ENCODE measurements at places on chromosomes 3 and 15.

DNA sequence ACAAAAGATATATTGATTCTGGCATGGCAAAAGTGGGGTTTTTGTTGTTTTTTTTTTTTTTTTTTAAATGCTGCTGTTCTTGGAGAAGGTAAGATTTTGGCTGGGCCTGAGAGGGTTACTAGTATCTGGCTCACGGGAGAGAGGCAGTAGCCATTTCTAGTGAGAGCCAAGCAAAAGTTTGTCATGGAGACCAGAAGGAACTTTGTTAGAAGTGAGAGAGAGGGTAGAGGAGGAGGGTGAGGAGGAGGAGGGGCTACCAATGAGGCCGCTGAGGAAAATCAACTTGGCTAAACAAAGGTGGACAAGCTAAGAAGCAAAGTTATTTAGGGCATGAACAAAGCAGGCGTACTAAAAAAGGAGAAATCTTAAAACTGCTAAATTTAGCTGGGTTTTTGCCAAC is 48.9 kb upstream of the STRIT1 start:
- H3K4me1 ChIP-seq, result no peaks in the 10 kb centered on the region
- DNase-seq, result no peak
- H3K27ac ChIP-seq, result no peak overlapping the region
- H3K27me3 ChIP-seq, result no peaks in the 10 kb centered on the region

GRCh38 chr3:47381317-47382157 is 716 bp downstream of the PTPN23 start:
- H3K27ac ChIP-seq, result peak overlapping the region; percentile 98
- peak; percentile 92 for DNase-seq
- H3K4me3 ChIP-seq, result peak overlapping the region; percentile 69
- peaks cover 35% of the 10 kb centered on the region for H3K4me1 ChIP-seq
- no peaks in the 10 kb centered on the region for H3K27me3 ChIP-seq

DNA sequence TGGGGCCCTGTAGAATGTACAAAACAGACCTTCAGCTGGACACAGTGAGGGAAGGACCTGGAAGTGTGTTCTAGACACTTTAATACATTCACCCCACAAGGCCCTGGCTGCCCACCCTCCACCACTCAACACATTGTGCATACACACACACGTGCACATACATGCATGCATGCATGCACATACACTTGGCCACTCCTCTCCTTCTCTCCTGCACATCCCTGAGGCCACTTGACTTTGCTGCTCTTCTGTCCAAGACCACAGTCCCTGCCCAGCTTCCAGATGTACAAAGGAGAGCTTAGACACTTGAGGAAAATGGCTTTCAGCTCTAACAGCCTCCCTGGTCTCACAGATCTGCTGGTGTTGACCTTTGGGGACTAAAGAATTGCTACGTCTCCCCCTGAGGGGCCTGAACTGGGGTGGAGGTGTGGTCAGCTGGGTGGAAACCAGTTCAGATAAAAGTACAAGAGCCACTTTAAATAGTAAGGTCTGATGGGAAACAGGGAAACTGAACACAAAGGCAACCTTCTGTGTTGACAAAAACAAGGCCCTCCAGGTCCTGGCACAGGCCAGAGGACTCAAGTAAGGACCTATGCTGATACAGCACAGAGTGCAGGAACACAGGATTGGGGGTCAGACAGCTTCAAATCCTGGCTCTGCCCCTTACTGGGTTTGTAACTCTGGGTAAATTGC is 24.8 kb upstream of the NOX5 start:
- no peak for DNase-seq
- H3K27ac ChIP-seq, result no peak overlapping the region
- no peaks in the 10 kb centered on the region for H3K36me3 ChIP-seq
- H3K27me3 ChIP-seq, result no peaks in the 10 kb centered on the region

GRCh38 chr15:74573987-74574386 is 33.0 kb downstream of the ARID3B start:
- no peak overlapping the region for H3K27ac ChIP-seq
- H3K4me3 ChIP-seq, result no peak overlapping the region
- no peak for DNase-seq

GRCh38 chr3:156948402-156949210 is 122.5 kb downstream of the LEKR1 start:
- no peak overlapping the region for H3K4me3 ChIP-seq
- DNase-seq, result no peak
- H3K4me1 ChIP-seq, result no peaks in the 10 kb centered on the region

DNA sequence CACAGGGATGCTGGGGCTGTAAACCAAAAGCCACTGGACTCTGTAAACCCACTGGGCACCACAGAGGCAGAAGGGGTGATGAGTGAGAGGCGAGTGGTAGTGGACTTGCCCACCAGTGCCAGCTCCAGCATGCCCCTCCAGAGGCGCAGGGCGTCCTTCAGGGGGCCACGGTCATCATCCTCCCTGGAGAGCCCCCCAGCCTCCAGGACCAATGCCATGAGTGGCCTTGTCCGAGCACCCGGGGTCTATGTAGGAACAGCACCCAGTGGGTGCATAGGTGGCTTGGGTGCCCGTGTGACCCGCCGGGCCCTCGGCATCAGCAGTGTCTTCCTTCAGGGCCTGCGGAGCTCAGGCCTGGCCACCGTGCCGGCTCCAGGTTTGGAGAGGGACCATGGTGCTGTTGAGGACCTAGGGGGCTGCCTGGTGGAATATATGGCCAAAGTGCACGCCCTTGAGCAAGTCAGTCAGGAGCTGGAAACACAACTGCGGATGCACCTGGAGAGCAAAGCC is at the start of gene BFSP2:
Gene BFSP2, plus strand, starts transcription at position 51 of the 510 bp plus-strand sequence. Its CDS starts 28 bp downstream, at position 79.
- no peak for DNase-seq
- no peaks in the 10 kb centered on the region for H3K27me3 ChIP-seq
- no peaks in the 10 kb centered on the region for H3K36me3 ChIP-seq

DNA sequence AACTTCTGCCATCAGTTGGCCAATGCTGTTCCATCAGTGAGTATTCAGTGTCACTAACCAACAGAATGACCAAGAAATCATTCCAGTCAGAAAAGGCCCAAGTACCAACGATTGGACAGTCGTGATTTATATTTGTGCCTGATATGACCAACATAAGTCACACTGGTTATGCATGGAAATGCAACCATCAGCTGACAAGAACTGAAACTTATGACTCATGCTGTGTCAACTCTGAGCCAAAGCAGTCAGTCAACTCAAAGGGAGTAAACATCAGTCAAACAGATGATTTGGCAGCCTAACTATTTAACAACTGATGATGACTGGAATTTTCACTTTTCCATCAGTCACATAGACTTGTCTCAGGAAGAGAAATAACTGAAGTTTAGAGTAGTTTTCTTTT is 142.4 kb downstream of the ANXA2 start:
- no peaks in the 10 kb centered on the region for H3K36me3 ChIP-seq
- H3K27ac ChIP-seq, result no peak overlapping the region
- peak; percentile 10 for DNase-seq
- no peak overlapping the region for H3K4me3 ChIP-seq

GRCh38 chr15:88282614-88283013 is 26.1 kb upstream of the NTRK3 start:
- no peaks in the 10 kb centered on the region for H3K4me1 ChIP-seq
- H3K27me3 ChIP-seq, result peaks cover 80% of the 10 kb centered on the region
- H3K4me3 ChIP-seq, result no peak overlapping the region
- no peak overlapping the region for H3K27ac ChIP-seq

DNA sequence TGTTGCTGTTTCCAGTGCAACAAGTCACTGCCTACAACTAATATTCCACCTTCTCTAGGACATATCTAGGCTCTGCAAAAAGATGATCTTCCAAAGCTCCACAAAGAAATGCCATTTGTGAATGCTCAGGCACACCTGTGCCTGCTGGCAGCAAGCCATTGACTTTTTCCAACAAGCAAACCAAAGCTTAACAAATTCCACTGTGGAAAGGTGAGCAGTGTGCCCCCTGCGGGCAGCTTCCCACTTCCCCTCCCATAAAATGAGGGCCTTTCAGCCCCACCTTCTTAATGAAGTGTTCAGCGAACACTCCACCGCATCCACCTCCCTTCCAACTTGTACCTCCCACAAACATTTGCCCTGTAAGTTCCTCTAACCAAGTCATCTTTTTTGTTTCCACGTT is 157.5 kb upstream of the SLC24A5 start:
- no peaks in the 10 kb centered on the region for H3K27me3 ChIP-seq
- H3K27ac ChIP-seq, result no peak overlapping the region
- no peak for DNase-seq
- H3K36me3 ChIP-seq, result no peaks in the 10 kb centered on the region
- H3K4me3 ChIP-seq, result no peak overlapping the region

DNA sequence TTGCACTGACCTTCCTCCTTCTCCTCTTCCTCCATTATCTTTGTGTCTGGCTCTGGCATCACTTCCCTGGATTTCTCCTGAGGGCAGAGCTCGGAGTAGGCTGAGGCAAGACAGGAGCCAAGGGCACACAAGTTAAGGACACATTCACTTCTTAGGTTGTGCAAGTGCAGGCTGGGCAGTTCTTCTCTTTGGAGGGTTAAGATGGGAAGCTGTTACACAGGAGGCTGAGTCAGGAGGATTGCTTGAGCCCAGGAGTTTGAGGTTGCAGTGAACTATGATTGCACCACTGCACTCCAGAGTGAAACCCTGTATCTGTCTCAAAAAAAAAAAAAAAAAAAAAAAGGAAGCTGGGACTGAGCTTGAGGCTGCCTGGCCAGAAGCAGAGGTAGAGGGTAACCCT is 176.2 kb upstream of the ANKRD28 start:
- no peaks in the 10 kb centered on the region for H3K27me3 ChIP-seq
- H3K4me1 ChIP-seq, result peaks cover 5% of the 10 kb centered on the region
- no peak overlapping the region for H3K27ac ChIP-seq
- H3K36me3 ChIP-seq, result no peaks in the 10 kb centered on the region
- H3K4me3 ChIP-seq, result no peak overlapping the region

DNA sequence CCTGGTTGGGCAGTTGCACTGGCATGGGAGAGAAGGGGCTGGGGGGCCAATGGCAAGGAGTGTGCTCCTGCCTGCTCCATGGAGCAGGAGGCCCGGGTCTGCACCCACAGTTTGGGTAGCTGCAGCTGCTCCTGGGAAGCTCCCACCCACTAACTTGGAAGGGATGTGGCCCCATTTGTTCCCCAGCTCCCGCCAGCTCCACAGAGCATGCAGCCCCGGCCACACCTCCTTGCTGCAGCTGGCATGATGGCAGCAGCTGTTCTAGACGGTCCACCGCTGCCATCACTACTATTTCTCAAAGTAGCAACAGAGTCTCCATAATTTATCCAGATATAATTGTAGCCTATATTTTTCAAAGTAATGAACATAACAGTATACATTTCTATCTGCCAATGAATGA is 65.8 kb downstream of the PIK3CB start:
- H3K27me3 ChIP-seq, result no peaks in the 10 kb centered on the region
- H3K4me1 ChIP-seq, result no peaks in the 10 kb centered on the region
- no peak for DNase-seq
- peaks cover 23% of the 10 kb centered on the region for H3K36me3 ChIP-seq

- H3K27ac ChIP-seq, result no peak overlapping the region
- peaks cover 26% of the 10 kb centered on the region for H3K4me1 ChIP-seq
- DNase-seq, result no peak
- H3K27me3 ChIP-seq, result no peaks in the 10 kb centered on the region
- H3K36me3 ChIP-seq, result peaks cover 3% of the 10 kb centered on the region
Measured at GRCh38 chr15:22963641-22964040, 16.5 kb downstream of the CYFIP1 start.

DNA sequence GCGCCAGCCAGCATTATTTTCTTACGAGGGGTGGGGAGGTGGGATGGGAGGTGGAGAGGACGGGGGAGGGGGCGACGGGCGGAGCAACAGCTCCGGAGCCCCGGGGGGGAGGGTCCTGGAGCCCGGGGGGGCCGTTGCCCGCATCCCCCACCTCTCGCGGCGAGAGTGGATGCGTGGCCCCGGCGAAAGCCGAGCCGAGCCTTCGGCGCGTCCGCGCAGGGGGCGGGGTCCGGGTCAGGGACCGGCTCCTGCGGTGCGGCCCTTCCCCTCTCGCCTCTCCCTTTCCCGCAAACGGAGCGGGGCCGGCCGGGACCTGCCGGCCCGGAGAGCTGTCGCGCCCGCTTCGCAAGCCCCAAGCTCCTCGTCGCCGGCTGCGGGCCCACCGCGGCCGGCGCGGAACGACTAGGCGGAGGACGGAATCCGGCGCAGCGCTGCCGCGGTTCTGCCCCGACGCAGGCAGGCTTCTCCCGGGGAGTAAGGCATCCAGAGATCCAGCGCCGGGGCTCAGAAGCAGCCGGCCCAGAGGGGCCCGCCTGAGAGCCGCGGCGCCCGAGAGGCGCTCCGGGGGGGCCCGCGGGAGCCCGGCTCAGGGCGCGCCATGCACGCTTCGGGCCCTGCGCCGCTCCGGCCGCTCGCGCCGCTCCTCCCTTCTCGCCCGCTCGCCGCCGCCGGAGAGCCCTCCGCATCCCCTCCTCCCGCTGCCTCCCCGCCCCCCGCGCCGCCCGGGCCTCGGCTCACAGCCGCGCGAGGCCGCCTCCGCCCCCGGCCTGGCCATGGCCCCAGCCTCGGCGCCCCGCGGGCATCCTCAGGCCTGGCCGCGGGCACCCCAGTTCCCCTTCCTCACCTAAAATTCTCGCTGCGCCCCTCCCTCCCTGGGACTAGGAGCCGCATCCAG is 459 bp upstream of the ADCY5 start:
- no peak overlapping the region for H3K27ac ChIP-seq
- peaks cover 79% of the 10 kb centered on the region for H3K27me3 ChIP-seq
- H3K36me3 ChIP-seq, result no peaks in the 10 kb centered on the region
- peak; percentile 26 for DNase-seq
- H3K4me1 ChIP-seq, result no peaks in the 10 kb centered on the region

DNA sequence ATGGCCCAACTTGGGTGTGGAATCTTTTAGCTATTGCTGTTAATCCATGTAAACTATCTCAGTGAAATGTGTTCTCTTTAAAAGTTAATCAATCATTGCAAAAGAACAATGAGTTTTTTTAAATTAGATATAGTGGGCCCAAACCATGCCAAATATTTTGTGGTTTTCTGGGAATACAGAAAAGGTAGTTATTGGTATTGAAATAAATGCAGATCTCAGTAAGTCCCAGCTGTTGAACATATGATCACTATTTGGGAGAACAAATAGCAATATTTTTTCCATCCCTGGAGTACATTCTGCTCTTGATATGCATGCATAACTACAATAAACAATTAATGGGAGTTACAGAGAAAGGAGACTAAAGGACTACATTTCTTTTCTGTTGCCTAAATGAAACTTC is 36.0 kb upstream of the LEKR1 start:
- H3K4me3 ChIP-seq, result no peak overlapping the region
- H3K36me3 ChIP-seq, result no peaks in the 10 kb centered on the region
- no peak overlapping the region for H3K27ac ChIP-seq
- no peaks in the 10 kb centered on the region for H3K27me3 ChIP-seq
- no peaks in the 10 kb centered on the region for H3K4me1 ChIP-seq

DNA sequence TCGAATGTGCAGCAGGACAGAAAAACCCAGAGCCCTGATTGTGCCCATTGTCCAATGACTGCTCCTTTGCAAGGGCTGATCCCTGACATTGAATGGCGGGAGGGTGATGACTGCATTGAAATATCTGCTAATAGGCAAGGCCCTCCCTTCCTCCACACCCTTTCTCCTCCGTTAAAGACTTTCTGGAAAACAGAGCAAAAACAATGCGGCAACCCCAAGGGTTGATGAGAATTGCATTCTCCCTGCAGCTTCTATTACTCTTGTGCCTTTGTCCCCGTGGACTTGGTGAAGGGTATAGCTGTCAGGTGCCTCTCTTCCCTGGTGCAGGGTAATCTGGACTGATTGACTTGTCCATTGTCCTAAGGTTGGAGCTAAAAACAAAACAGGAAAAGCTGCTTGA is 71.8 kb downstream of the THSD4 start:
- H3K27ac ChIP-seq, result no peak overlapping the region
- DNase-seq, result no peak
- no peaks in the 10 kb centered on the region for H3K36me3 ChIP-seq

- H3K36me3 ChIP-seq, result no peaks in the 10 kb centered on the region
- DNase-seq, result no peak
- no peak overlapping the region for H3K4me3 ChIP-seq
- no peaks in the 10 kb centered on the region for H3K27me3 ChIP-seq
Measured at GRCh38 chr3:175316799-175317198, 457.7 kb downstream of the NAALADL2 start.
